ENCODE measurements at places on chromosomes 12 and 14. TPM values are rescaled to one million over a fixed set of nuclear protein-coding genes. Genes with fewer than 3 reads are reported as not detected.

Gene G2E3
- total RNA-seq: 7.3 TPM

Gene KLRG1
- total RNA-seq: 0.79 TPM

Gene WNT1
- total RNA-seq: not detected

Gene CCDC60
- not detected for total RNA-seq

Gene RPS6KA5
- 2.5 TPM for total RNA-seq

GRCh38 chr12:49098035-49098451 is 3.4 kb upstream of the DHH start:
- no peaks in the 10 kb centered on the region for H3K4me1 ChIP-seq
- no peaks in the 10 kb centered on the region for H3K27me3 ChIP-seq
- H3K27ac ChIP-seq: no peak overlapping the region
- H3K36me3 ChIP-seq: no peaks in the 10 kb centered on the region
- no peak for DNase-seq
- H3K4me3 ChIP-seq: no peak overlapping the region

DNA sequence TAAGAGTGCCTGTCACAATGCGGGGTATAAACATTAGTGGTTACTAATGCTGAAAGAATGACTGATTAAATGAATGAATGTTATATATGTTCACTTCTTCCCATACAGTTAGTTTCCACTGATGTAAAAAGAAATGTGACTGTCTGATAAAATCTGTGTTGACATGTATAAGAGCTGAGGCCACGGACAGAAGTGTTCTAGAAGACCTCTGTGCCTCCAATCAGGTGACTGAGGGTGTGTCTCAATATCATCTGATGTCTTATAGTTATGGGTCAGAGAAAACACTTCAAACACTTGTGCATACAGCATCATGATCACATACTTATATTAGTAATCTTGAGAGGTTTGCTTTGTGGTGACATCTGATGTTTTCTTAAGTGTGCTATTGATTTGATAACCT is 183.4 kb downstream of the TTC7B start:
- no peaks in the 10 kb centered on the region for H3K27me3 ChIP-seq
- H3K36me3 ChIP-seq: no peaks in the 10 kb centered on the region
- H3K27ac ChIP-seq: no peak overlapping the region
- H3K4me1 ChIP-seq: peaks cover 7% of the 10 kb centered on the region
- H3K4me3 ChIP-seq: no peak overlapping the region

GRCh38 chr14:50892255-50892654 is 20.4 kb downstream of the ABHD12B start:
- H3K4me1 ChIP-seq: no peaks in the 10 kb centered on the region
- H3K4me3 ChIP-seq: no peak overlapping the region
- DNase-seq: no peak
- no peaks in the 10 kb centered on the region for H3K36me3 ChIP-seq

- H3K4me1 ChIP-seq: peaks cover 29% of the 10 kb centered on the region
- H3K27me3 ChIP-seq: no peaks in the 10 kb centered on the region
- no peak overlapping the region for H3K27ac ChIP-seq
- H3K36me3 ChIP-seq: peaks cover 51% of the 10 kb centered on the region
- no peak for DNase-seq
Measured at GRCh38 chr12:53472056-53472582, 20.2 kb downstream of the PCBP2 start.

DNA sequence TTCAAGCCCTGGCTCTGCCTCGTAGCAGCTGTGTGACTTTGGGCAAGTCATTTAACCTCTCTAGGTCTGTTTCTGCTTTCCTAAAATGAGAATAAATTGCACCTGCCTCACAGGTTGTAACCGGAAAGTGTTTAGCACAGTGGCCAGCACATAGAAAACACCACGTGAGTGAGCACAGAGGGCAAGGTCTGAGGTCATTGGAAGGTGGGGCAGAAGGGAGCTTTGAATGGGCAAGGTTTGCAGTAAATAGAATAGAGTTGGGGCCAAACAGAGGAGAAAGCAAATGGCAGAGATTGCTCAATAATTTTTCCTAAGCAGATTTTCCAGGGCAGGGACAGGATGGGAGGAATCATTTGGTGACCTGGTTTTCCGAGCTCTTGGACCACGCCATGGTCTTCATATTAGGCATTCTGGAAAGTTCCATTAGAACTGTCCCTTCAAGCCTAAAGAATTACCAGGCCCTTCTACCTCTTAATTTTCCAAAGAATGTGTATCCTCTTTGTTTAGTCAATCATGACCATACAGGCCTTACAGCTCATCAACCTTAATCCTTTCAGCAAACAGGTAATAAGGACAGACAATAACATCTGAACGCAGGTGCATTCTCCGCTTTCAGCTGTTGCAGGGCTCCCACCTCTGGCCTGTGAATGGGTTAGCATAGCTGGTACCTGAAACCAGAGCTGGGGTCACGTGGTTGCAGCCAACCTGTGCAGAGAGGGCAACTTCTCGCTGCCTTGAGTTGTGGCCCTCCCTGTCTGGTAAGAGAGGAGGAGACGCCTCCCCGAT is 53.8 kb downstream of the VWF start:
- no peak overlapping the region for H3K4me3 ChIP-seq
- no peaks in the 10 kb centered on the region for H3K27me3 ChIP-seq
- H3K36me3 ChIP-seq: no peaks in the 10 kb centered on the region
- H3K4me1 ChIP-seq: no peaks in the 10 kb centered on the region

DNA sequence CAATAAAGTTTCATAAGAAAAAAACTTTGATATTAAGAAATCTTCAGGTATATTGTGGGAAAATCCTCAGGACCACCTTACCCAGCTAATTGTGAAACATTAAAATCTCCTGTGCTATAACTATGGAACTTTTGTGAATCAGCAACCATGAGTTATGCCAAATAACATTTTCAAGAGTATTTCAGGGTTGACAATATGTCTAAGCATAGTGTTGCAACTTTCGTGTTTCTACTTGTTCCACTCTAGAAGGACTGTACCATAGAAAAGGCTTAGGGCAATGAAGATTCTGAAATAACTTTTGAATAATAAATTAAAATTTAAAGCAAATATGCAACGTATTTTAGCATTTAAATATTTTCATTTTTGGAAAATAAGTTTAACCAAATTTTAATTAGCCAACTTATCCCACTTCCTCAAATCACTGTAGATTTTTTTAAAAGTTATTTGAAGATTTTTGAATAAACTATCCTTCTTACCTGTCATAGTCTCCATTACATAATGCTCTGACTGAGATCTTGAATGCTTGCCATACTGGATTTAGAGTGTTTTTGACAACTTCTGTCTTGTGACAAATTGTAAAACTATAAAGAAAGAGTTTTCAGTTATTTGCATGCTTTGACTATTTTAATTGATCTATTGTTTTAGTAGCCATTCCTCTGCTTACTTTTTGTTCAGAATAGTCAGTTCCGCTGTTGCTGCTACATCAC is 143.6 kb downstream of the CPNE8 start:
- H3K4me1 ChIP-seq: no peaks in the 10 kb centered on the region
- no peak overlapping the region for H3K4me3 ChIP-seq
- no peak for DNase-seq
- no peaks in the 10 kb centered on the region for H3K27me3 ChIP-seq
- H3K36me3 ChIP-seq: no peaks in the 10 kb centered on the region

- H3K4me1 ChIP-seq: no peaks in the 10 kb centered on the region
- H3K36me3 ChIP-seq: no peaks in the 10 kb centered on the region
- no peak for DNase-seq
- H3K27ac ChIP-seq: no peak overlapping the region
- no peak overlapping the region for H3K4me3 ChIP-seq
- H3K27me3 ChIP-seq: no peaks in the 10 kb centered on the region
Measured at GRCh38 chr14:102518063-102518648, 8.6 kb upstream of the ANKRD9 start.

- no peaks in the 10 kb centered on the region for H3K4me1 ChIP-seq
- no peaks in the 10 kb centered on the region for H3K27me3 ChIP-seq
- H3K36me3 ChIP-seq: no peaks in the 10 kb centered on the region
- no peak overlapping the region for H3K27ac ChIP-seq
Measured at GRCh38 chr14:104400355-104400754, 179.2 kb upstream of the C14orf180 start.

- H3K4me1 ChIP-seq: no peaks in the 10 kb centered on the region
- H3K27ac ChIP-seq: no peak overlapping the region
- no peak for DNase-seq
Measured at GRCh38 chr14:94100847-94101246, 9.7 kb upstream of the IFI27 start.

DNA sequence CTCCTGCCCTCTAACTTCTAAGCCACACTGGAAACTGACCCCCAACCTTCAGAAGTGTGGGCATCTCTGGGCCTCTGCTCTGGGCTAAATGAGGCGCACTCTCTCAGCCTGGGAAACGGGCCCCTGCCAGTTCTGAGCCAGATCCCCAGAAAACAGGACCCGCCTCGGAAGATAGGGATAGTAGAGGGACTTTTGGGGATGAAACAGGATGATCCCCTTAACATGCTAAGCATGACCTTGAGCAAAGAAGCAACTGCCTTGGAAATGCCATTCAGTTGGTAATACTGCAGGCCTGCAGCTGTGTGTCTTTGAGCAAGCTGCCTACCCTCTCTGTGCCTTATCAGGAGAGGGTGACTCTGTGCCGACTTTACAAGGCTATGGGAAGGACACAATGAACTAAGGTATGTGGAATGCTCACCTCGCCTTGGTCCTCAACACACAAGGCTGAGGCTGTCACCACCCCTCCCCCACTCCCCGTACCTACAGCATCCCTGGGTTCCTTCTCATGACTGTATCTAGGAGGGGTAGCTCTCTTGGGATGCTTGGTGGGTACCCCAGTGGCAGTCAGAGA is 54.0 kb downstream of the NCOR2 start:
- H3K27me3 ChIP-seq: no peaks in the 10 kb centered on the region
- H3K27ac ChIP-seq: peak overlapping the region; percentile 46
- no peaks in the 10 kb centered on the region for H3K36me3 ChIP-seq
- peaks cover 59% of the 10 kb centered on the region for H3K4me1 ChIP-seq
- H3K4me3 ChIP-seq: no peak overlapping the region
- DNase-seq: no peak

GRCh38 chr12:114241973-114242434 is 163.9 kb downstream of the TBX5 start:
- H3K36me3 ChIP-seq: no peaks in the 10 kb centered on the region
- no peak for DNase-seq
- H3K4me3 ChIP-seq: no peak overlapping the region
- no peaks in the 10 kb centered on the region for H3K4me1 ChIP-seq
- H3K27ac ChIP-seq: no peak overlapping the region

DNA sequence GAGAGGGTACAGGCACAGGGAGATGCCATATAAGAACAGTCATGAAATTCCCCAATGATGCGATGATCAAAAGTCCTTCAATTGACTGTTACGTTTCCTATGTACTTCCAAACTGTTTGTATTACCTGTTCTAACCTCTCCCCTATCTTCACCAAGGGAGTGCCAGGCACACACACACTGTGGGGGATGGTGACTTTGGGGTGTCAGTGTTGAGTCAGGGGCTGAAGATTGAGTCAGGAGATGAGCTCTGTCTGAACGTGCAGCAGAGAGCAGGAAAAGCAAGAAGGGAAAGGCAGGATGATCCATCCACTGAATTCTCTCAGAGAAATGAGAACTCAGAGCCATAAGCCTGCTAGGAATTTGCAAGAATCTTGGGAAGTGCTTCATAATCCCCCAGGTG is 153.4 kb downstream of the EFCAB11 start:
- no peak overlapping the region for H3K4me3 ChIP-seq
- no peaks in the 10 kb centered on the region for H3K36me3 ChIP-seq
- H3K27ac ChIP-seq: no peak overlapping the region
- DNase-seq: no peak
- no peaks in the 10 kb centered on the region for H3K27me3 ChIP-seq

DNA sequence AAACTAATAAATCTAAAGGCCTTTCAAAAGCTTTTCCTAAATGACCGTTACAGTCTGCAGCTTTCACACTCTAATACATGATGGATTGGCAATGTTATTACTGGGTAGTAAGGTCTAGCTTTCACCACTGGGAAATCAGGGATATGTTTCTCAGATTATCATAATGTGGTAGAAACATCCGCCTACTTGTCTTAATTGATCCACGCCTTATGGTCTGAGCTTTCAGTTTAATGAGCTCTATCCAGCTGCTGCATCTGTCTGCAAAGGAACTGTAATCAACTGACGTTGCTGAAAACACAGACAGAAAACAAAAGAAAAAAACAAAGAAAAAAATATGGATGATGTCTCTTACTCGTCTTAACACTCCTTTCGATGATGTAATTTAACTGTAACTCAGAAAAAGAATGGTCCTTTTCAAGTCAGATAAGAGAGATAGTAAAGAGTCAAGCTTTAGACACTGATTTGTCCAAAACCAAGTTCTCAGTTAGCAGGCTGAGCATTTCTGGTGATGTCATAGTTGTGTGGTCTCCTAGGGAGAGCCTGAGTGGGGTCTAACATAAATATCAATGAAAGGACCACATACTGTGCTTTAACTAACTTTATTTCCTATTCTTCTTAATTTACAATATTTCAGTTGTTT is 85.9 kb downstream of the C2CD5 start:
- H3K4me1 ChIP-seq: no peaks in the 10 kb centered on the region
- no peaks in the 10 kb centered on the region for H3K36me3 ChIP-seq
- no peak for DNase-seq
- H3K27me3 ChIP-seq: no peaks in the 10 kb centered on the region

GRCh38 chr12:62966990-62967506 is 32.1 kb upstream of the PPM1H start:
- H3K27ac ChIP-seq: no peak overlapping the region
- peaks cover 13% of the 10 kb centered on the region for H3K4me1 ChIP-seq
- no peaks in the 10 kb centered on the region for H3K36me3 ChIP-seq
- H3K27me3 ChIP-seq: no peaks in the 10 kb centered on the region

DNA sequence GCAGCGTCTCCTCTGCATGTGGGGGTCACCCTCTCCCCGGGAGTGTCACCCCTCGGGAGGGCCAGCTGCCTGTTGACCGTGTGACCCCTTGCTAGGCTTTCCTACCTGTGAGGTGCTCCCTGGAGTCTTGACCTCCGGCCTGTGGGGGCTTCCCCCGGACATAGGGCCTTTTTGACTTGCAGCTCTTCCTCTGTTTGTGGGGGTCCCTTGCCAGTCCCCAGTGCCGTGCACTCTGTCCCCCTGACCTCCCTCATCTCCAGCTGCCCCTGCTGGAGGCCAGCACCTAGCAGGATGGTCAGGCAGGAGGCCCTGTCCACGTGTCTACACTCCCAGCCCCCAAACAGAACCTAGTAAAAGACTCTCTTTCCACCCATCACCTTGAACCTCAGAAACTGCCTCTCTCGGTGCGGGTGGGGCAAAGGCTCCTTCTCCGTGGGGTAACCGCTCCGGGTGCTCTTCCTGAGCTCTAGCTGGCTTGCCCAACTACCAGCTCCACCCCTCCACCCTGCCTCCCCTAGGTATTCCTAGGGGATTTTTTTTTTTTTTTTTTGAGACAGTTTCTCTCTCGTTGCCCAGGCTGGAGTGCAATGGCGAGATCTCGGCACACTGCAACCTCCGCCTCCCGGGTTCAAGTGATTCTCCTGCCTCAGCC is 810 bp downstream of the AACS start:
- H3K4me1 ChIP-seq: peaks cover 8% of the 10 kb centered on the region
- no peaks in the 10 kb centered on the region for H3K27me3 ChIP-seq
- H3K36me3 ChIP-seq: no peaks in the 10 kb centered on the region

- H3K36me3 ChIP-seq: no peaks in the 10 kb centered on the region
- no peak for DNase-seq
- no peaks in the 10 kb centered on the region for H3K4me1 ChIP-seq
Measured at GRCh38 chr12:47024463-47024862, 55.0 kb upstream of the PCED1B start.

- no peaks in the 10 kb centered on the region for H3K27me3 ChIP-seq
- no peak within 1 kb of the TSS for H3K4me3 ChIP-seq
- H3K36me3 ChIP-seq: no peaks in the 10 kb centered on the region
- no peak within 1 kb of the TSS for H3K27ac ChIP-seq
- DNase-seq: peak; percentile 46
- H3K4me1 ChIP-seq: no peaks in the 10 kb centered on the region
Measured at GRCh38 chr14:55440385-55440784, at the start of gene TBPL2. Gene TBPL2 (minus strand): TSS chr14:55440616. CDS start chr14:55440449, 167 bp downstream.

All from pancreas (tissue), 10 donors.